Cortex of kidney (tissue), 1 donor: ENCODE measurements at places on chromosomes 16 and 17.

GRCh38 chr17:38917259-38917658, 8.2 kb upstream of the LASP1NB start:
- DNase-seq: no peak

DNA sequence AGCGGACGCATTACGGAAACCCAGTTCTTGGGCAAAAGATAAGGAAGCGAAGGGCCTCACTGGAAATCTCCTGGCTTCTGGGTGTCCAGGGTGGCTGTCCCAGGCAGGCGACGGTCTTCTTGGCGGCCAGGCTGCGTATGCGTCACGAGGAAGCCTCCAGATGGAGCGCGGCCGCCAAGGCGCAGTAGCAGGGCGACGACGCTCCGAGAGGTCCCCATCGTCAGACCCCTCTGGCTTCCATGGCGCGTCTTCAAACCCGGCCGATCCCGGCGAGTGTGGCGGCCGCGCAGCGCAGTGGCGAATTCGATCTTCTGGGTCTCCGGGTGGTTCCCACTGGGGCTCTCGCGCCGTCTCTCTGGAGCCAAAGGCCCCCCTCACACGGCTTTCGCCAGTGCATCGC, 13.8 kb upstream of the ANKRD40CL start:
- no peak for DNase-seq

GRCh38 chr16:15452246-15452855, 18.0 kb downstream of the BMERB1 start:
- DNase-seq: no peak

DNA sequence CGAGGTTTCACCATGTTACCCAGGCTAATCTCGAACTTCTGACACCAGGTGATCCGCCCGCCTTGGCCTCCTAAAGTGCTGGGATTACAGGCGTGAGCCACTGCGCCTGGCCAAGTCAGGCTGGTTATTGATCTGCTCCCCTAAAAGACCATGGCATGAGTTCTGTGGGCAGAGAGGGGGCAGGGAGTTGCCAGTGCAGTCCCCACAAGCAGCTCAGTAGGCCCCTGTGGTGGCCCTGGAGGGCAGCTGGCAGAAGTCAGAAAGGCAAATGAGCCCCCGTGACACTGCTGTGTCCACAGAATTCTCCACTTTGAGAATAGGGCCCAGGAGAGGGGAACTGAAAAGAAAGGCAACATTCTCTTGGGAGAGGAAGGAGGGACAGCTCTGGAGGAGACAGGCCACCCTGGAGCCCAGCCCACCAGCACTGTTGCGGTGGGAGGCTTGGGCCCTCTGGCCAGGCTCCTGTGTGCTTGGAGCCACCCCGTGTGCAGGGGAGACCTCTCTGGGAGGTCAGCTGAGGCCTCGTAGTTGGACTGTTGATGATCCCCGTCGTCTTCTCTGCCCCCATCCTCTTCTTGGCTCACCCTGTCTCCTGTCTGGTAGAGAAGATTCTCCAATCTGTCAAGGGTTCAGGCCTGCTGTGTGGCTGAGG, 2.1 kb upstream of the AMDHD2 start:
- DNase-seq: no peak

DNA sequence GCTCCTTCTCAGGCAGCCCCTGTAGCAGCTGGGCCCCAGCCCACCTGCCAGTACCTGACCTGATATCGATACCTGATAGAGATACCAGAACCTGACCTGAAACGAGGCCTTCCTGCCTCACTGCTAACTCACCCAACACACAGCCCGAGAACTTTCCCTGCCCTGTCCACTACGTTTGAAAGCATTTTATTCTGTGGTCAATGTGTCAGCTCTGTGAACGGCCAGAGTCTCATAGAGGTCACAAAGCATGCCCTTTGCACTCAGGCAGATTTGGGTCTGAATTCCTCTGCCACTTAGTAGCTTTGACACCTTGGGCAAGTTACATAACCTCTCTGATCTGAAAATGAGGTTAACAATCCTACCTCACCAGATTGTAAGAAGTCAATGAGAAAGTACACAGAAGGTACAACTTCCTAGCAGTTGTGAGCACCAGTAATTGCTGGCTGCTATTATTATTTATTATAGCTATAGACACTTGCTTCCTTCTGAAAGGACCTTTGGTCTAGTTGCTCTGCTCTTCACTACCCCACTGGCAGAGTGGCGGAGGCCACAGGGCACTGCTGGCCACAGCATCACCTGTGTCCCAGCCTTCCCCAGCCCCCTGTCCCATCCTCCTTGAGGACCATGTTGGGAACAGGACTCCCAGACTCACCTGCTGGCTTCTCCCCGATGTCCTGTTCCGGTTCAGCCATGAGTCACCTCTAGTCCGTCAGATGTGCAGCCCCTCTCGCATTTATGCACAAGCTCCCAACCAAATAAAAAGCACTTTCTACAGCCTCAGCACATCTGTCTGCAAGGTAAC, 895 bp downstream of the ANKRD40CL start:
- DNase-seq: no peak

DNA sequence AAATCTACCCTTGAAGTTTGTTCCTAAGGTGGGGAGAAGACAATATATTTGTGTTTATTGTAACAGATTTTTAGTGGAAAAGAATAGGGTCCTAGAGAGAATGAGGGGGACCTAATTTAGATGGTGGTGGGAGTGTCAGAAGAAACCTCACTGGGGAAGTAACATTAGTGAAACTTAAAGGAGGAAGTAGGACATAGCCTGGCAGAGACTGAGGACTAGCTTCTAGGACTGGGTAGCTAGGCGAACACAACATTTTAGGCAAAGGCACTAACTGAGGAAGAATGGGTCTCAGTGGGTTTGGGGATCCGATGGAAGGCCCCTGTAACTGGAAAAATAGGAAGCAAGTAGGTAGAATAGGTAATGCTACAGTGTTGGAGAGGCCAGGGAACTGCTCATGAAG, 4.2 kb upstream of the ARL2BP start:
- no peak for DNase-seq

- no peak for DNase-seq
These were observed 127.2 kb downstream of the HS3ST3B1 start for GRCh38 chr17:14427900-14428647.

DNA sequence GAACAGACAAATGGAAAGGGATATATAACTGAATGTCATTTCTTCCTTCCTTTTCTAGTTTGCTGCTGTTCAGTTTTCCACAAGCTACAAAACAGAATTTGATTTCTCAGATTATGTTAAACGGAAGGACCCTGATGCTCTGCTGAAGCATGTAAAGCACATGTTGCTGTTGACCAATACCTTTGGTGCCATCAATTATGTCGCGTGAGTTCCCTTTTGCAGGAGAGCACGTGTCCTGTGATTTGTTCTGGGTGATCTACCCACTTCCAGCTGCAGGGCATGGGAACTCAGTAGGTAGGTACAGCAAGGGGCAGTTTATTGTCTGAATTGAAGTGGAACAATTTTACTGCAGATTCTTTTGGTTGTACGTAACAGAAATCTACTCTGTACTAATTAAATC, 8.8 kb downstream of the ITGAL start:
- DNase-seq: no peak

DNA sequence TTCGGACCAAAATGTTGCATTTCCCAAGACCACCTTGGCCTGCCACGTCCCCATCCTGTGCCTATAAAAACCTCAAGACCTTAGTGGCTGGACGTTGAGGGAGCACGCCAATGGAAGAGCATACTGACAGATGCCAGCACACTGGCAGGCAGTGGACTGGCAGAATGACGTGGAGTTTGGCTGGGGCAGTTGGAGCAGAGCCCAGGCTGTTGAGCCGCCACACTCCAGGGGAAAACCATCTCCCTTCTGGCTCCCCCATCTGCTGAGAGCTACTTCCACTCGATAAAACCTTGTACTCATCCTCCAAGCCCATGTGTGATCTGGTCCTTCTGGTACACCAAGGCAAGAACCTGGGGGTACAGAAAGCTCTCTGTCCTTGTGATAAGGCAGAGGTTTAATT, 494.1 kb downstream of the CDH11 start:
- DNase-seq: no peak

GRCh38 chr17:32654324-32654723, 167.5 kb downstream of the CDK5R1 start:
- DNase-seq: no peak

DNA sequence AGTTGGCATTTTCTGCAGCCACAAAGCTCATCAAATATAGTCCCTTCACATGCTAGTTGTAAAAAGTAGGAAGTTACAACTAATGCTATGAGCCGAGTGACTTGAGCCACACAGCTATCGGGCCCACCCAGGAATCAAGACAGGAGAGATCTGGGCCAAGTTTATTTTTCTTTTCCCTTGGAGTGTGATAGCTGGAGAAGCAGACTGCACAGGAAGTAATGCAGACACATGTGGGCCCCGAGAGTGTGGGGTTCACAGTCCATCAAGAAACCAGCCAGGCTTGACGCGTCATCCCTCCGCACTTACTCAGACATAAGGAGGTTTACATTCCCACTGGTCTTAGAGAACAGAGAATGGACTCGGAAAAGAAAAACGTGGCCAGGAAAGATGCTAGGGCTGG, 403.1 kb upstream of the CDH11 start:
- no peak for DNase-seq

DNA sequence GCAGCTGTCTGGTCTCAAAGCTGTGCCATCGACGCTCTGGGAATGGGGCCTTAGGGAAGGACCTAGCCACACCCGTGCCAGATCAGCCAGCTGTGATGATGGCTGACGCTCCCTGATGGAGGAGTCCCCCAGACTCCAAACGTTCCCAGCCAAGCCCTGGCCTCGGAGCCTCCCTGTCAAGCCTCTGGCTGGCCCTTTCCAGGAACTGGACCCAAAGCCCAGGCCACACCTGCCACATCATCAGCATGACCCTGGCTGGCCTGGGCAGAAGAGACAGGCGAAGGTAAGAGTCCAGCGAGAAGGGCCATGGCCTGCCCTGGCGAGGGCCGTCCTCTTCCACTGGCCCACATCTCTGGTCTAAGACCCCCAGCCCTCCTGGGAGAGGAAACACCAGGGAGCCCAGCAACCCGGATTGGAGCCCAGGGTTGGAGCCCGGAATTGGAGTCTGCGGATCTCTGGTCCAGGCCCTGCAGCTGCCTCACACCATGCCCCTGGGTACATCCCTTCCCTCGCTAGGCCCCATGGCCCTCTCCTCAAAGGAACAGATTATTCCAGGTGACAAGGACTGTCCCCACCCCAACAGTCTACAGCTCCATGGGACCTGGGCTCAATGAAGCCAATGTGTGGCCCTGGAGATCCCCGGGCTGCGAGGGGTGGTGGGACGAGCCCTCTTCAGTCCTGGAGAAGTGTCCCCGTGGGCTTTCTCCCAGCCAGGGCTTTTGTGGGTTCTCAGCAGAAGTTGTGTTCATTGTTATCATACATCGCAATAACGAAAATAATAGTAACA, 105.1 kb upstream of the TNRC6C start:
- DNase-seq: no peak

GRCh38 chr17:67262435-67263117, 17.6 kb upstream of the HELZ start:
- no peak for DNase-seq

GRCh38 chr17:27807567-27808470, 7.5 kb upstream of the NOS2 start:
- DNase-seq: no peak

GRCh38 chr16:47612711-47613110, 151.6 kb downstream of the PHKB start:
- no peak for DNase-seq

GRCh38 chr17:35117984-35118383, 1.7 kb downstream of the RAD51D start:
- DNase-seq: no peak

DNA sequence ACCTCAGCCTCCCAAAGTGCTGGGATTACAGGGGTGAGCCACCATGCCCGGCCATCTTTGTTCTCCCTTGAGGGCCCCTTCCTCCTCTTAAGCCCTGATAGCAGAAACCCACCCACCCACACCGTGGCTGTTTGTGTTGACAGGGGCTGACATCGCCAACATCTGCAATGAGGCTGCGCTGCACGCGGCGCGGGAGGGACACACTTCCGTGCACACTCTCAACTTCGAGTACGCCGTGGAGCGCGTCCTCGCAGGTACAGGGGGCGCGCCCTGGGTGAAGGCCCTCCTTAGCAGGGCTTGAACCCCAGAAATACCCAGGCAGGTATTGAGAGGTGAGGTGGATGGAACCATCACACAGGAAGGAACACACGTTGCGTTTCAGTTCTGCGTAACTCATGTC, 12.6 kb upstream of the RPL13 start:
- no peak for DNase-seq

- DNase-seq: no peak
These were observed 65.2 kb upstream of the ZNF423 start for GRCh38 chr16:49921106-49921505.

GRCh38 chr16:10878644-10879501, 1.9 kb downstream of the CIITA start:
- no peak for DNase-seq

DNA sequence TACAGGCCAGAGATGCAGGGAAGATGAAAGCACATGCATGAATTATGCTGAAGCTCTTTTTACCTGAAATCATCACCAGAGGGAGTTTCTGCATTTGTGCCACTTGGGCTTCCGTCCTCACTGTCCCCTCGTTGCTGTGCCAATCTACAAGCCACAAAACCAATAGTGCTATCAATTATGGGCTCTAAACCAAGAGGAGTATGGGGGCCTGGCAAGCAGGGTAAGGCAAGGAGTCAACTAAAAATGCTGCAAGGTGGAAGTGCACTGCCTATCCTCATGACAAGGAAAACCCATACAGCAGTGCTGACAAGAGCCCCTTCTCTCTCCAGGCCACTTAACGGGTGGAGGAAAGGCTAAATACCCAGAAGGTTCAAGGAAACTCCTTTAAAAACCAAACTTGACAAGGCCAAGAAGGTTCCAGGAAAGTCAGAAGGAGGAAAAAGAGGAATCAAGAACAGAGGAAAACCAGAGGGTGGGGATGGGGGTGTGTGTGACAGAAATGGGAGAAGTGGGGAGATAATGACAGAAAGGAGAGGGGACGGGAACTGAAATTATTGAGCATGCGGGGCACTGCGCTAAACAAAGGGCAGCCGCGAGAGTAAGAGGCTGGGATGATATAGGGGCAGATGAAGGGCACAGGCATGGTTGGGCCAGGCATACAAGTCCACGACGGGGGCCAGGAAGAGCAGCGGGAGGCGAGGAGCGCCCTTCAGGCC, 674 bp downstream of the C17orf75 start:
- DNase-seq: no peak

DNA sequence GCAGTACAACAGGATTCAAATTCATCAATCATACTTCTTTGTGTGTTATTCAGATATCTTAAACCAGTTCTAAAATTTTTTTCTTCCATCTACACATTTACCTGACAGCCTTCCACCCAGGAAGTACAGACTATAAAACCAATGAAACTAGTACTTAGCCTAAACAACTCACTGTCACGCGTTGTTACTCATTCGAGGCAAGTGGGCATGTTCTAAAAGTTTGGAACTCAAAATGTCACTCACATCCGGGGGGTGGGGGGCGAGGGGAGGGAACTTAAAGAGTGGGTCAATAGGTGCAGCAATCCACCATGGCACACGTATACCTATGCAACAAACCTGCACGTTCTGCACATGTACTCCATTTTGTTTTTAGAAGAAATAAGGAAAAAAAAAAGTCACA, 90.4 kb upstream of the PLEKHM1 start:
- DNase-seq: no peak
